Sigmoid colon (tissue), 7 donors: ENCODE measurements at places on chromosomes 4 and X.

DNA sequence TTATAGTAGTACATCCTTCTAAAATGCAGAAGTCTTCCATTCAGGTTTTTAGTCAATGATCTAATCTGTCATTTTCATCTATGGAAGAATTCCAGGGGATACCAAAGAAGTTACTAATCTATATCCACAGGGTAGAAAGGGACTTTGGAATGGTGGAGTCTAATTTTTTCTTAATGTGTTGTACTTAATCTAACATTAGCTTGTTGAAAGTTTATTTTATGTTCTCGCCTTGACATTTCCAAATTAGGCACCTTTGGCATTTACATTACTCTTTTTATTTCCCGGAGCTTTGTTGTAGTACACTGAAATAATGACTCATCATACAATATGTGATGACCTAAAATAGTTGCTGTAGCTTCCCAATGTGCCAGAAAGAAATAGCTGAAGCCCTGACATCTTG lies 91.5 kb downstream of the HTR2C start:
- no peaks in the 10 kb centered on the region for H3K36me3 ChIP-seq
- no peaks in the 10 kb centered on the region for H3K27me3 ChIP-seq
- H3K4me3 ChIP-seq: no peak overlapping the region
- H3K4me1 ChIP-seq: no peaks in the 10 kb centered on the region

DNA sequence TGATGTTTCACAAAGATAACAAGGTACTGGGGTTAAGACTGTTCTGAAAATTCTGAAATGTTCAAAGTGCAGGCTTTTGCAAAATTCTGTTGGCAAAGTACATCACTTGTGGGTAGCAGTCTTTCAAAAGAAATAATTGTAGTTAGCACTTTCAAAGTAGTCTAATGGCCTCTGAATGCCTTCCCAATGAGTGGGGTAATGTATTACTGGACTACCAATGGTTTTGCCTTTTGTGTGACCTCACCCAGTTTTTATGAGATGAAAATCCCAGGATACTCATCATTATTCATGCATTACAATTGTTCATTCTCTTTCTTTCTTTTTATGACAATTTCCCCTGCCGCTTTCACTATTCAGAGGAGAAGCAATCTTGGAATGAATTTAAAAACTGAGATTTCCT lies 686.1 kb downstream of the GLUD2 start:
- DNase-seq: no peak
- no peaks in the 10 kb centered on the region for H3K4me1 ChIP-seq
- no peak overlapping the region for H3K27ac ChIP-seq

- no peaks in the 10 kb centered on the region for H3K36me3 ChIP-seq
- DNase-seq: no peak
- H3K27me3 ChIP-seq: no peaks in the 10 kb centered on the region
- no peak overlapping the region for H3K4me3 ChIP-seq
- peaks cover 15% of the 10 kb centered on the region for H3K4me1 ChIP-seq
These were observed 143.9 kb downstream of the PDGFRA start for GRCh38 chr4:54372951-54373350.

GRCh38 chr4:82528868-82529267 lies 32.9 kb downstream of the TMEM150C start:
- DNase-seq: no peak
- no peaks in the 10 kb centered on the region for H3K27me3 ChIP-seq
- H3K36me3 ChIP-seq: no peaks in the 10 kb centered on the region
- H3K27ac ChIP-seq: no peak overlapping the region

DNA sequence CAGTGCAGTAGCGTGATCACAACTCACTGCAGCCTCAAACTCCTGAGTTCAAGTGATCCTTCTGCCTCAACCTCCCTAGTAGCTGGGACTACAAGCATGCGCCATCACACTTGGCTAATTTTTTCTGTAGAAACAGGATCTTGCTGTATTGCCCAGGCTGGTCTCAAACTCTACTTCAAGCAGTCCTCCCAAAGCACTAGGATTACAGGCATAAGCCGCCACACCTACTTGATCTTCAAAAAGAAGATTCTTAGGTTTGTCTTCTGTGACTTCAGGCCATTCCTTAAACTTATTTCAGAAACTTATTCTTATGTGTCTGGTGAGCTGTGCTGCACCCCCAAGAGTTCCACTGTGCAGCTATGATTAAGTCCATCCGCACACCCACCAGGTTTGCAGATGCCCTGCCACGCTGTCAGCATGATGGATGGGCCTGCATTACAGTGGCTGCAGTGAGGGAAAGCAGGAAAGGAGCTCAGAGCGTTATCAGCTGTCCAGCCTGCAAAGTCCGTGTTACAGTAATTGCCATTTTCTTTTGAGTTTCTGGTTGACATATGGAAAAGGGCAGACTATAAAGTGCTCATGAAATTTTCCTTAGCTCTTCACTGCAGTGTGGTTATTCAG lies 146.6 kb downstream of the AASDH start:
- no peak overlapping the region for H3K27ac ChIP-seq
- H3K4me3 ChIP-seq: no peak overlapping the region
- no peaks in the 10 kb centered on the region for H3K36me3 ChIP-seq
- H3K4me1 ChIP-seq: no peaks in the 10 kb centered on the region
- no peak for DNase-seq
- no peaks in the 10 kb centered on the region for H3K27me3 ChIP-seq

GRCh38 chr4:15736514-15737050 lies 33.7 kb downstream of the BST1 start:
- no peaks in the 10 kb centered on the region for H3K4me1 ChIP-seq
- H3K27ac ChIP-seq: no peak overlapping the region
- H3K36me3 ChIP-seq: no peaks in the 10 kb centered on the region
- DNase-seq: no peak
- H3K27me3 ChIP-seq: no peaks in the 10 kb centered on the region

DNA sequence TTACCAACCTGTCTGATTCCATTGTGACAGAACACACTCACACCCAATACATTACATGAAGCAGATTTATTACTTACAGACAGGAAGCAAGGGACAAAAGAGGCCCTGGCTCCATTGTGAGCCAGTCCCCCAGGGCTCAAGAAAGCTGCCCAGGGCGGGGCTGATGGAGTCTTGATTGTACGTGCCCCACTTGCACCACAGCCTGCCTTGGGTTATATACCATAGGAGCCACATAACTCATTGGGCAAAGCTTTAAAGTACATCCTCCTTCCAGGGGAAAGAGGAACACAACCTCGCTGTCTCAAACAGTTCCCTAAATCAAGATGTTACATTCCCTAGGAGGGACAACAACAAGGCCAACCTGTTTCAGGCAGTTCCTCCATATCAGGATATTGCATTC lies 3.4 kb upstream of the ZRSR2 start:
- H3K36me3 ChIP-seq: no peaks in the 10 kb centered on the region
- DNase-seq: no peak
- no peaks in the 10 kb centered on the region for H3K27me3 ChIP-seq
- H3K4me3 ChIP-seq: no peak overlapping the region
- H3K4me1 ChIP-seq: peaks cover 19% of the 10 kb centered on the region

DNA sequence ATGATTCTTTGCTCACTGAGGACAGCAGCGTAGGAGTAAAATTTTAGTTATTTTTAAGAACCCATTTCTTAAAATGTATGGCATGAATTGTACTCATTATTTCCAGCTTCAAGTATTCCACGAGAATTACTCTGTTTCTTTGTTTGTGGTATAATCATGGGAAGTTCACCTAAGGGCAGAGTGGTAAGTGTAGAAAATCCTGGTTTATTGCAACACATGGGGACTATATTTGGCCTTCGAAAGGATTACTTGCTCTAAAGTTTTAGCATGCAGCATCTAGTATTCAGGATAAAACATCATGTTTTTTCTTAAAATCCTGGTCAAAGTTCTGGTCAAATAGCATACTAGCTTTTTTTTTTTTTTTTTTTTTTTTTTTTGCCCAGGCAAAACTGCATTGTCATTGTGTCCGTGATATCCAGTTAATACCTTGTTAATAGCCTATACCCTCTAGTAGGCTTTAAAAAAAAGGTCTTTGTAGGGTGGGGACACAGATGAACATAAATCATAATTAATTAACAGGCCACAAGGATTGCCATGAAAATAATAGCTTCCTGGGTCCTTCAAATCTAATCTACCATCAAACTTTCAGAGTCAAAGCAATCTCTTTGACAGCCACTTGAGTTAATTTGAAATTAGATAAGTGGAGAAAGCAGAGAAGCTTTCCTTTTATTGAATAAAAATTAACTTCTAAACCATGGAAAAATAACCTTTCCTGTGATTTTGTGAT lies 44.6 kb upstream of the VEGFC start:
- H3K4me3 ChIP-seq: no peak overlapping the region
- H3K4me1 ChIP-seq: no peaks in the 10 kb centered on the region
- H3K36me3 ChIP-seq: no peaks in the 10 kb centered on the region
- no peak overlapping the region for H3K27ac ChIP-seq
- no peak for DNase-seq
- H3K27me3 ChIP-seq: no peaks in the 10 kb centered on the region

DNA sequence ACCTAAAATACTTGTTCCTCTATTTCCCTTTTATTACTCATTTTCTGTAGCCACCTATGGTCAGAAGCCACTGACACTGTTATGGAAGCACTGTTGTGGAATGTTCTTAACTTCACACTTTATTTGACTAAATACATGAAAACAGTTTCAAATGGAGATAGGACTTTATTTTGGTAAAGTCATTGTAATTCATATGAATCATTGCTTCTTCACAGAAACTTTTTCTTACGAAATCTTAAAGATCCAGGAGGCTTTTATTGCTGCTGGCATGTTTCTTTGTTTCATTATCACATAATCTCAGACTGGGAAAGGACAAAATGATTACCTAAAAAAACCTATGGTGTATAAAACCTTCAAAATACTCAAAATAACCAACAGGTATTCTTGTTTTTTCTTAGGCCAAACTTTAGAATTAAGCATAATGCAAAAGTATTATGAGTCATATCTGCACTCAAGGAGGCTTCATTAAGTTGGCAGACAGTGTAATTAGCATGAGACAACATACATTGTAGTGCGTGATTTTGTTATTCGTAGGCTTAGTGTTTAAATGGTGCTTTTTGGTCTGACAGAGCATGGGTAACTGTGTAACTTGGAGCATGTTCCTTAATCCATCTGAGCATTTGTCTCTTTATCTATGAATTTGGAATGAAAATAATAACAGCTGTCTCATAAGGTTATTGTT lies 58.0 kb downstream of the SH3BGRL start:
- H3K27me3 ChIP-seq: no peaks in the 10 kb centered on the region
- H3K4me3 ChIP-seq: no peak overlapping the region
- no peak for DNase-seq
- H3K27ac ChIP-seq: peak overlapping the region; percentile 80
- no peaks in the 10 kb centered on the region for H3K36me3 ChIP-seq
- peaks cover 69% of the 10 kb centered on the region for H3K4me1 ChIP-seq
